ENCODE measurements at places on chromosomes 5 and 9. TPM values are rescaled to one million over a fixed set of nuclear protein-coding genes. Genes with fewer than 3 reads are reported as not detected.

The FOXD1 gene
- 12.2 TPM for total RNA-seq

The FCHO2 gene
- 10.5 TPM for total RNA-seq

The PCDHGA6 gene
- 0.24 TPM for total RNA-seq

The DMGDH gene
- total RNA-seq = not detected

The C9orf153 gene
- not detected for total RNA-seq

The TMEM215 gene
- total RNA-seq = not detected

All from A549 treated with Mapracorat at 1 μM for 4 hours (cell line).